ENCODE measurements at places on chromosomes 5 and 9.
A peak's percentile ranks its signal among the peaks of the same experiment; 100 is the strongest.

DNA sequence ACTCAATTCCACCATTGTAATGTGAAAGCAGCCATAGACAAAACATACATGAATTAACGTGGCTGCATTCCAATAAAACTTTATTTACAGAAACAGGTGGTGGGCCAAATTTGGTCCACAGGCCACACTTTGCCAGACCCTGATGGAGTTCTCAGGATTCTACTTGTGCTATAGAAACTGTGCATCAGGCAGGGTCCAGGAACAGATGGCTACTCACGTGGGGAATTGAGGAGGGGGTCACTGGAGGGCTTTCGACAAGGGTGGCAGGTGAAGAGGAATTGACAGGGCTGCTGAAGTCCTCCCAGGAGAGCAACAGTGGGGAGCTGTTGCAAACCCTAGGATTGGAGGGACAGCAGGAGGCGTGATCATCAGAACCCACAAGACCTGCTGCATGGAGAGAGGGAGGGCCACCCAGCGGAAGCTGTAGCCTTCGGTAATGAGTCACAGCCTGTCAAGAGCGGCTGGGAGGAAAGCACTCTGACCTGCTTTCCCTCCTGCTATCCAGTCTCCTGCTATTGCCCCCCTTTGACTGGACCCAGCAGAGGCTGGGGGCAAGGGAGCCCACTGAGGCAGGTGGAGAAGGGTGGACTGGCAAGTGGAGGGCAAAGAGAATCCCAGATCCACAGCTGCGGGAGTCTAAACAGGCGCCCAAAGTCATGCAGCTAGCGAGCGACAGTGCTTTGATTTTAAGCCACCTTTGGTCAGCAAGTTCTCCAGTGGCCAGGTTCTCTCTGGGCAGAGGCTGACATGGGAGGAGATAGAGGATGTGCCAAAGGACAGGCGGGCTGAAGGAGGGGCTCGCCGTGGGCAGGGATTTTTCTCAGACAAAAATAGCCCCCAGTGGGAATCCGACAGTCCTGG is 138.3 kb upstream of the SMIM23 start:
- DNase-seq, result peak; percentile 38

GRCh38 chr9:114291064-114291474 is 31.8 kb upstream of the ORM1 start:
- peak; percentile 84 for DNase-seq

- DNase-seq, result no peak
Measured at GRCh38 chr9:79120533-79120932, 451.2 kb upstream of the TLE4 start.

GRCh38 chr5:122354293-122354692 is 42.3 kb downstream of the SNCAIP start:
- no peak for DNase-seq

- no peak for DNase-seq
Measured at GRCh38 chr5:143576711-143577484, 173.4 kb upstream of the NR3C1 start.

DNA sequence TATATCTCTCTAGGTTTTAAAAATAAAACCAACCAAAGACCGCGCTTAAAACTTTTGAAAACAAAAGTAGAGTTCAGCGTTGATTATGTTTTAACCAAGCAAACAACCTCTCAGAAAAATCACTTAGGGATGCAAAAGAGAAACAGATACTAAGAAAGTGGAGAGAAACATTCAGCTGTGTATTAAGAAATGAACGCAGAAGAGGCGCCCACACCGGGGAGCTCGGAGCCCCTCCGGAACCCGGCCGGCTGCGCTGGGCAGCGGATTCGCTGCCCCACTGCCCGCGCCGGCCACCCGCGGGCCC is 1.4 kb downstream of the PITX1 start:
- DNase-seq, result no peak

- DNase-seq, result peak; percentile 83
Measured at GRCh38 chr9:128127568-128127989, at the start of gene PTGES2. Gene PTGES2 (minus strand): TSS chr9:128127729. CDS start chr9:128127717, 12 bp downstream.

DNA sequence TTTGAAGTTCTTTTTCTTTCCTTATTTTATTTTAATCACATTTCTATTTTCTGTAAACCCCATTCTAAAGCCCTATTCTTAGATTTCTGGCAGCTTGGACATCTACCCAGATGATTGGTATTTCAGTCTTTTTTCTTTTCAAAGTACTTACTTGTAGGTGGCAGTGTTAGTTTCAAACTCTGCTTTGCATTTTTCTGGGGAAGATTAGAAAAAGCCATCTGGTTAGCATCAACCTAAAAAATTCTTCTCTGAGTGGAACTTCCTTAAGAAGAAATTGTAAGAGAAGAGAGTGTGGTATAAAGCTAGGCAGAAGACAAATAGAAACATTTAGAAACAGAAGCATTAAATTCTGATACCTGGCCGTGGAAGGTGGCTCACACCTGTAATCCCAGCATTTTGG is 17.2 kb upstream of the TENT2 start:
- DNase-seq, result no peak

All from NCI-H82 (cell line).